ENCODE measurements at places on chromosomes 2 and 18.

DNA sequence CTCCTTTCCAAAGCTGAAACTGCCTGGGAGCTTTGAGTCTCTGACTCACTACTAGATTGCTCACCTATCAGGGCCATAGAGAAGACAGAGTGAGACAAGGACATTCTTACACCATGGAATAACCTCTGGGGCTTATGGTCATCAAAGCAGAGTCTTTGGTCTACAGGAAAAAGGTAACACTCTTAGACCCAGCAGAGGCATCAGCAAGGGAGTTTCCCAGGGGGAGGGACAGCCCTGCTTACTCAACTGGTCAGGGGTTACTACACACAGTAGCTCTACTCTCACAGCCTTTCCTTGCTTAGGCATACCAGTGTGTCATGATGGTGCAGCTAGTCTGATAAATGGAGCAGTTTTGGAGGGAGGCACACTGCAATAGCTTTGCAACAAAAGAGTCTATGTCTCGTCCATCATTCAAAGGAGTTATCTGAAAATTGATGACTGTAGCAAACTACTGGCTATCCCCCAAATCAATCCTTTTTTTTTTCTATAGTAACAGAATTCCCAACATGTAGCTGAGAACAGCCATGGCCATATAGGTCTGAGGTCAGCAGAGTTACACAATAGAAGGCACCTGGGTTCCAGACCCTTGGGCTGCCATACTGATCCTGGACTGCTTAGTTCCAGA, 22.4 kb upstream of the CD28 start:
- DNase-seq, result no peak

GRCh38 chr2:145220496-145220895, 700.6 kb upstream of the ZEB2 start:
- no peak for DNase-seq

DNA sequence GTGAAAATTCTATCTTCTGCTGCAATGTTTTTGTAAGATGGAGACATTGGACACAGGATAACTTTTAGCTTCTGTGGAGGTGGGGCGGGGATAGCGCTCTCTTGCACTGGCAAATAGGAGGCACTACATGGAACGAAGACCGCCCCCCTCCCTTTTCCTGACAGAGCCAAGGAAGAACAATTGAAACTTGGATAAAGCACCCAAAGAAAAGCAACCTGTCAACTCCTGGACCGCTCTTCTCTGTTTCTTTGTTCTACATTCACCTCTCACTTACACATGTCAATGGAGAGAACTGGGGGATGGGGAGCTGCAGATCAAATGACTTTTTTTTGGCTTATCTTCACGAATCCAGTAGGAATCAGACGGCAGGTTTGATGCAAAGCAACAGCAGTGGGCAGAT, 126.3 kb upstream of the CHAC2 start:
- DNase-seq, result no peak

- DNase-seq, result no peak
Observed at GRCh38 chr2:187081461-187081860, 232.5 kb upstream of the ZSWIM2 start.

- no peak for DNase-seq
Observed at GRCh38 chr2:64296140-64296480, 151.9 kb upstream of the PELI1 start.

GRCh38 chr2:64177315-64177714, 33.1 kb upstream of the PELI1 start:
- DNase-seq, result no peak

DNA sequence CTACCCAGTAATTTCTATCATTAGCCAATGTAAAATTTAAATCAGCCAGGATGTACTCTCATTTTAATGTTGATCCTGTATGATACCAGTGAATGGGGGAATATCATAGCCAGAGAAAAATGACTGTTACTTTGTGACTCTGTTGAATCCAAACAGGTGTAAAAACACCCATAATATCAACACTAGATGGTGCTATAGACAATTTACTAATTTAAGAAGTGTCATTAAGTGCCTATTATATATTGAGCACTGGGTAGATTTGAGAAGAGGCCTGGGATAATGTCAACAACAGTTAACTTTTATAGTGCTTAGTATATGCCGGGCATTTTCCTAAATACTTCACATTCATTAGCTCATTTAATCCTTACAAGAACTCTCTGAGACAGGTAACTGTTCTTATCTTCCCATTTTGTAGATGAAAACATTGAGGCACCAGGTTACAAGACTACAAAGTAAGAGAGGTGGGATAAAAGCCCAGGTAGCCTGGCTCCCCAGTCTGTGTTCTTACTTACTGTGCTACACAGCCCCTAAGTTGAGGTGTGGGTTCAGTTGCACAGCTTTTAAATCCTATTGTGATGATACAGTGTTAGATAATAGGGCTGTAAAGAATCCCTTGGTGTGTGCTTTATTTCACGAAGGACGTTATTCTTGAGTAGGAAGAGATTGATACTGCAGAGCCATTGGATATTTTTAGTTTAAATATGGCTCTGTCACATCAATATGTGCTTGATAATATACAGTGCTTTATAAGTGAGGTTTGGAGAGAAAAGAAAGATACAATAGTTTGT, 325.5 kb downstream of the AGPS start:
- no peak for DNase-seq

GRCh38 chr2:199409759-199410529, 47.8 kb downstream of the SATB2 start:
- no peak for DNase-seq

DNA sequence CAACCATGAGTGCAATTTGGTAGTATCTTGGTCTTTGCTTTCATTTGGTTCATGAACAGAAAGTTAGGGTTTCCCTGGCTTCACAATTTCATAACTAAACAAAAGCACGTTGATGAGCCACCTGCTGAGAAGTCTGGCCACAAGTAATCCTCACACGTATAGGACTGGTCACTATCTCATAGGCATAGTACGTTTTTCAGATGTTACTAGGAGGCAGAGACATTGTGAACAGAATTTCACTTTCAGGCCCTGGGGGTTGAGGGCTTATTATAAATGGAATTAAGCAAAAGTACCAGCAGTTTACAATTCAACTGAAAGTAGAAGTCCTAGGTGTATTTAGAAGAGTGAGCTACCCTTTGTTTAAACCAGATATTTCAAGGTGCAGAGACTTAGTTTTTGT, 277.1 kb downstream of the ALPK2 start:
- no peak for DNase-seq

DNA sequence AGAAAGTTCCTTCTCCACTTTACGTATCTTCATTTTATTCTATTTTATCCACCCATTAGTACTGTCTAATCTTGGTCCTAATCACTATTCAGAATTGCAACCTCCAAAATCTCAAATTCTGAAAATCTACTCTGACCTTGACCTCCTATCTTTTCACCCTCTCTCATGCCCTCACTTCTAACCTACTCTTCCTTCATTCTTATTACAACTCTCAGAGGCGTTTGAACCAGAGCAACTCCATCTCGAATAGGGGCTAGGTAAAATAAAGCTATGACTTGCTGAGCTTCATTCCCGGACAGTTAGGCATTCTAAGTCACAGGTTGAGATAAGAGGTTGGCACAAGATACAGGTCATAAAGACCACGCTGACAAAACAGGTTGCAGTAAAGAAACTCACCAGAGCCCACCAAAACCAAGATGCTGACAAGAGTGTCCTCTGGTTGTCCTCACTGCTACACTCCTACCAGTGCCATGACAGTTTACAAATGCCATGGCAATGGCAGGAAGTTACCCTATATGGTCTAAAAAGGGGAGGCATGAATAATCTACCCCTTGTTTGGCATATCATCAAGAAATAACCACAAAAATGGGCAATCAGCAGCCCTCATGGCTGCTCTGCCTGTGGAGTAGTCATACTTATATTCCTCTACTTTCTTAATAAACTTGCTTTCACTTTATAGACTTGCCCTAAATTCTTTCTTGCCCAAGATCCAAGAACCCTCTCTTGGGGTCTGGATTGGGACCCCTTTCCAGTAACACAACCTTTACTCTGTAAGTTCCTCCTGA, 11.4 kb downstream of the CCDC88A start:
- DNase-seq, result no peak

GRCh38 chr18:79502782-79503181, 107.1 kb downstream of the NFATC1 start:
- no peak for DNase-seq

DNA sequence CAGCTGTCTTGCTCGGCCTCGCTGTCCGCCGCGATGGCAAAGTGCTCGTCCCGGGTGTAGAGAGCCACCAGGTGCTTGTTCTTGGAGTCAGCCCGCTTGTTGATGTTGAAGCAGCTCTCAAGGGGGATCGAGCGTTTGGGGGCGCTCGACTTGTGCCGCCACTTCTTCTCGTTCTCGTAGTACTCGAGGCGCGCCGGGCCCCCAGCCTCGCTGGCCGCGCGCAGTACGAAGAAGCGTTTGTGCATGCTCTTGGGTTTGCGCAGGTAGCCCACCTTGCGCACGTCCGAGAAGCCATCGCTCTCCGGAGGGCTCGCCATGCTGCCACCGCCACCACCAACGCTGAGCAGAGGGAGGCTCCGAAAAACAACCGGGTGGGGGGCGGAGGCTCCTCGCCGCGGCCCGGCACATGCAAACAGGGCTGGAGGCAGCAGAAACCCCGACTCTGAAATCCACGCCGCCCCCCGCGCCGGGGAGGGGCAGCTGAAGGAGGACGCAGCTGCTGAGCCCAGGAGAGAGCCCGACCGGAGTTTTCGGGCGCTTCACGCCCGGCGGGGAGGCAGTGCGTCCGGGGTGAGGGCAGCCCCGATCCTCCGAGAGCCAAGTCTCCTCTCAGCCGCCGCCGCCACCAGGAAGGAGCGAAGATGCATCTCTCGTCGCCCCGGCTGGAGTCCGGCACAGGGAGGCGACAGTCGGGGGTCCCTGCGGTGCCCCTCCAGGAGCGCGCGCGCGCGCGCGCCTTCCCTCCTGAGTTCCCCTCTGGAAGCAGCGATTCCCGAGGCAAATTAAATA, 1.0 kb downstream of the IRS1 start:
- no peak for DNase-seq

DNA sequence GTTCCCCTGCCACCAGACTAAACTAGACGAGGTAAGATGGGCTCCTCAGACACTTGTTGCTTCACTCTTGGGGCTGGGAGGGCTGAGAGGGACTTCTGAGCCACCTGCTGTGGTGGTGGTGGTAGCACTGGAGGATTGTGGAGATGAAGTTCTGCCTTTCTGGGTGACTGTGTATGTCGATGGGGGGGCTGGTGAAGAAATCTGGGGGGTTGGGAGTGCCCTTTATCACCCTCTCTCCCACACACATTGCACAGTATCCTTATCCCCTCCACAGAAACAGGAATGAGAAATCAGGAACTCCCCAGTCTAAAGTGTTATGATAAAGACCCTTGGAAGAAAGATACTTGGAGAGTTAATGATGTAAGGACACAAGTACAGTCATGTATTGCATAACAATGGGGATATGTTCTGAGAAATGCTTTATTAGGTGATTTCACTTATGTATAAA, 38.5 kb downstream of the HK2 start:
- no peak for DNase-seq

- no peak for DNase-seq
Observed at GRCh38 chr2:207107131-207107530, 58.6 kb downstream of the KLF7 start.

DNA sequence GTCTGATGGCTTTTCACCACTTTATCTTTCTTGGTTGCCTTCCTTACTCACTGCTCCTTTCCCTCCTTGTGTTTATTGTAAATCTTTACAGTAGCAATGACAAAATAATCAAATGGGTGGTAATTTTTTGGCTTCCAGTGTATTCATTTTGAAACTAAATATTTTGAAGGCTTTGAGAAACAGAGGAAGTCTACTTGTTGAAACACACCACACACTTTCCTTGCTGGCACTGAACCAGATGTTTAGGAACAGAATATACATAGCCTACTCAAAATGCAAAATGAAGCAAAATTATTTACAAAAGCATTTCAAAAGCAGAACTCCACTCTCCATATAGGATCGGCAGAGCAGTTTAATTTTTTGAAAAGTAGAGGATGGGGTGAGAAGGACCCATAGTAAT, 189.8 kb downstream of the LTBP1 start:
- no peak for DNase-seq

DNA sequence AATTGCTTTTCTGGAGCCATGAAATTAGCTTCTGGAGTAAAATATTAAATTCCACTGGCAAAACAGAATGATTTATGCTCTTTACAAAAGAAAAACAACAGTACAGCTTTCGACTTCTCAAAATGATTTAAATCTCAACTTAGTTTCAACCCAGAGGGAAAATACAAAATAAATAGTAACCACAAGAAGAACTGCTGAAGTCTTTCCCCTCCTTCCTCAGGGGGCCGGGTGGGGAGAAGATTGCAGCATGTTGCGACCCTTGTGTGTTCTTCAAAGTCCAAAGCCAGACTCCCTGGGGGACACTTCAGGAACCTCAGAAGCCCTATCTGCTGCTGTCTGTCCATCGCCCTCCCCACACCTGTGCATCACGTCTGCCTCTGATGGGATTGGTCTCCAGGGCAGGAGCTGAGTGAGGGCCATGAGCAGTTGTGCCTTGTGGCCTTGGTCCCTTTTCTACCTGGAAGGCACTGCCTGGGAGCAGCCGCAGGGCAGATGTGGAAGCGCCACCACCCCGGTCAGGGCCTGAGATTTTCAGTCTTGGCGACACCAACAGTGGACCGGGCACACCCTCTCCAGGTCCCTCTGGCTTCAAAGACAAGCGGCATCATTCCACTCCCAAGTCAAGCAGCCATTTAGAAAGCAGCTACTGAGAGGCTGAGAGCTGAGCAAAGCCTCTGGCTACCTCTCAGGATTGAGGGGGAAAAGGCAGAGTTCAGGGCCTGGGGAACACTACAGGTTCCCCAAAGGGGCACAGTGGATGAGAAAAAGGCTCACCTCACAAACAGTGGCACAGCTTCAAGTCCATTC, 210.1 kb upstream of the RAB6C start:
- DNase-seq, result no peak

GRCh38 chr2:61906186-61906470, 654 bp downstream of the COMMD1 start:
- no peak for DNase-seq

GRCh38 chr18:44741511-44741910, 60.8 kb downstream of the SETBP1 start:
- no peak for DNase-seq

- no peak for DNase-seq
Observed at GRCh38 chr2:120669121-120669952, 66.3 kb upstream of the GLI2 start.

All from T follicular helper cell (primary cell).